ENCODE measurements at places on chromosomes 7 and 10.

DNA sequence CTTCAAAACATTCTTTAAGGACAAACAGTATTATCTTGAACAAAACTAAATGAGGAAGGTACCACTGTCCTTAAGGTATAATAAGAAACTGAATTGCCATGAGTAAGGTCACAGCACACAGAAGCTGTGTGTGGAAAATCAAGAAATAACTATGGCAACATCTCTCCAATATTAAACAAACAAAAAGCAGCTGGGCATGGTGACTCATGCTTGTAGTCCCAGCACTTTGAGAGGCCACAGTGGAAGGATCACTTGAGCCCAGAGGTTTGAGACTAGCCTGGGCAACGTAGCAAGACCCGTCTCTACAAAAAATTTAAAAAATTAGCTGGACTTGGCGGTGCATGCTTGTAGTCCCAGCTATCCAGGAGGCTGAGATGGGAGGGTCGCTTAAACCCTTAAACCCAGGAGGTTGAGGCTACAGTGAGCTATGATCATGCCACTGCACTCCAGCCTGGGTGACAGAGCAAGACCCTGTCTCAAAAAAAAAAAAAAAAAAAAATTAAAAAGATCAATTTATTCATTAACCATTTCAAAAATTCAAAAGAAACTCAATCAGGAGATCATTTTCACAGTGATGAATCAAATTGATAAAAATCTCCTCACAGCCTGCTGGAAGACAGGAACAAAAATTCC is 195.4 kb downstream of the SKIDA1 start:
- no peak for DNase-seq

DNA sequence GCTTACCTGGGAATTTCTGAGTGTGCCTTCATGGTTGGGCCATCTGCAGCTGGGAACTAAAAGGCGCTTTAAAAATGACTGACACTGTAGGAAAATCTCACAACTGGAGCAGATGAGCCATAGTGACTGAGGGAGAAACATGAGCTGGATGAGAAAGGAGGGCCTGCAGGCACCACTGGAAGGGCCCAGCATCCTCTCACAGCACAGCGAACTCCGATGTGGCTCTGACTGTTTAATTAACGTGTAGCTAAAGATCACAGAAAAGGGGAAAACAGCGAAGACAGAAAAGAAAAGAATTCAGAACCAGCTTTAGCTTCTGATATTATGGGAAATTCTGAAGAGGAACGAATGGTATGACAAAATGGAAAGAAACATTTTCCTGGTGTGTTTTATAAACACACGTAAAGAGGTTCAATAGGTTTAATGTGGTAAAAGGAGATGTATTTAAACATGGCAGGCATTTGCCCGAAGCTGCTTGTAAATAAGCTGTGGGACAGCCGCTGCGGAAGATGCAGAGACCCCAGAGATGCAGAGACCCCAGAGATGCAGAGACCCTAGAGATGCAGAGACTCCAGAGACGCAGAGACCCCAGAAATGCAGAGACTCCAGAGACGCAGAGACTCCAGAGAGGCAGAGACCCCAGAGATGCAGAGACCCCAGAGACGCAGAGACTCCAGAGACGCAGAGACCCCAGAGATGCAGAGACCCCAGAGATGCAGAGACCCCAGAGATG is 534.3 kb downstream of the PTPRN2 start:
- peak; percentile 97 for DNase-seq

DNA sequence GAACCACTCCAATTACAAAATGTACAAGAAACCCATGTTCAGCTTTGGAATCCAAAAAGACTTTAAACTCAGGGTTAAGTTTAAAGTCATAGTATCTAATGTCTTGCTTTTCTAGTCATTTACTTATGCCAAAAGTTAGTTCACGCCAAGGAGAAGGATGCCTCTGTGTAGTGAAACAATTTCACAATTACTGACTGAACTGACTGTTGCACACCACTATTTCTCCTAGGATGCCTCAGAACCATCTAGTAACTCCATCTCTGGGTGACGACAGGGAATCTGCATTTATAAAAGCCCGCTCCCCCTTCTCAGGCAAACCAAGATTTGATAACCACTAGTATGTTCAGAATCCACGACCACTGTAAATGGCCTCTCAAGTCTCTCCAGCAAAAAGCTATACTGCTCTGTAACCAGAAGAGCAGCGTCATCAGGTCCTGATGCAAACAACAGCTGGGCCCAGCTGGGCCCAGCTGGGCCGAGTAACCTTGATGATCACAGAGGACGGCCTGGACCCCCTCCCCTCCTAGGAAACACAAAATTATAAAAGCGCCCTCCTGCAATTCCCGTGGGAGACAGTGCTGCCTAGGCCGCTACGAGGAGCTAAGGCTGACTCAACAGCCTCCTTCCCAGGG is 680 bp upstream of the ADO start:
- DNase-seq = no peak

DNA sequence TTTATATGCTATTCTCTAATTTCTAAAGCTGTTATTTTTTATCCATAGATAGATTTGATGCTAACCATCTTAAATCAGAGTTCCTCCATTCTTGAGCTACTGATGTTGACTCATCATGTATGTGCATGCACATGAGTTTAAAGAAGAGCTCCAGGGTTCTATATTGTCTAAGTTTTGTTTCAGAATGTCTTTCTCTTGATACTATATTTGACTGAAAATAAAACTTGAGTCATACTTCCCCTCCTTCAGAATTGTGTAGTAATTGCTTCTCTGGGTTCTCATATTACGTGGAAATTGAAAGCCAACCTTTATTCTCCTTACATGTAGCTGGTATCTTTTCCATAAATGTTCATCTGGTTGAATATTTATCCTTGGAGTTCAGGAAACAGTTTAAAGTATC is 89.4 kb downstream of the LRRTM3 start:
- no peak for DNase-seq

DNA sequence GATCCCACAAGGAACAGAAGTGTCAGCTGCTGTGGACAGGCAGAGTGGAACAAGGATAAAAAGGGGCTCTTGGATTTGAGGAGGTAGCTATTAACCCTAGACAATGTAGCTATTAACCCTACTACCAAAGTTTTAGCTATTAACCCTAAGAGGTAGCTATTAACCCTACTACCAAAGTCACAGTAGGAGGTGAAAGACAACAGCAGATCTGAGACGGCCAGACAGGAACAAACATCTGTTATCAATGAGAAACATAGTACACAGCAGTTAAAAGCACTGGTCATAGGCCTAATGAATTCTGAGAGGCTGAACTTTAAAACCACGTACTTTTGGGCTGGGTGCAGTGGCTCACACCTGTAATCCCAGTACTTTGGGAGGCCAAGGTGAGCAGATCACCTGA is 11.9 kb downstream of the ERCC6 start:
- DNase-seq = no peak

DNA sequence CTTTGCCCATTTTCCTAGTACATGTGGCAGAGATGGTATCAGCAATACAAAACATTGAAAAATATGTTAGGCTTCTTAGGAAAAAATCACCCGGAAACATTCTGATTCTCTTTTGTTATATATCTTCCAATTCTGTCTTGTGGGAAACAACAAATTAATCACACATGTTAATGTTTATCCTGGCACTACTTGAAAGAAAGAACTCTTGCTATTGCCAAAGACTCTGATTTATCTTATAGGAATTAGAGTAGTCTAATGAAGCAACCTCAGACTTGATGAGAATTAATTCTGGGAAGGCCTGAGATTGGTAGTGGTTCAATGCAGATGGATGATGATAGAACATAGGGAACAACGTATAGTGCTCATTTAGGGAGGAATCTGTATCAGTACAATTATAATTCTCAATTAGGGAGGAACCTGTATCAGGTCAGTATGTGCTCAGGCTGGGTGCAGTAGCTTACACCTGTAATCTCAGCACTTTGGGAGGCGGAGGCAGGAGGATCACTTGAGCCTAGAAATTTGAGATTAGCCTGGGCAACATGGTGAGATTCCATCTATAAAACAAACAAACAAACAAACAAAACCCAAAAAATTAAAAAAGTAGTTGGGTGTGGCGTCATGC is 50.7 kb downstream of the TAS2R16 start:
- DNase-seq = no peak

GRCh38 chr10:129030996-129031843 is 435.8 kb upstream of the MGMT start:
- peak; percentile 28 for DNase-seq

- no peak for DNase-seq
These were observed 387.0 kb downstream of the GRID1 start for GRCh38 chr10:85979598-85979997.

GRCh38 chr7:130240240-130240639 is 26.4 kb upstream of the CPA2 start:
- DNase-seq = no peak

DNA sequence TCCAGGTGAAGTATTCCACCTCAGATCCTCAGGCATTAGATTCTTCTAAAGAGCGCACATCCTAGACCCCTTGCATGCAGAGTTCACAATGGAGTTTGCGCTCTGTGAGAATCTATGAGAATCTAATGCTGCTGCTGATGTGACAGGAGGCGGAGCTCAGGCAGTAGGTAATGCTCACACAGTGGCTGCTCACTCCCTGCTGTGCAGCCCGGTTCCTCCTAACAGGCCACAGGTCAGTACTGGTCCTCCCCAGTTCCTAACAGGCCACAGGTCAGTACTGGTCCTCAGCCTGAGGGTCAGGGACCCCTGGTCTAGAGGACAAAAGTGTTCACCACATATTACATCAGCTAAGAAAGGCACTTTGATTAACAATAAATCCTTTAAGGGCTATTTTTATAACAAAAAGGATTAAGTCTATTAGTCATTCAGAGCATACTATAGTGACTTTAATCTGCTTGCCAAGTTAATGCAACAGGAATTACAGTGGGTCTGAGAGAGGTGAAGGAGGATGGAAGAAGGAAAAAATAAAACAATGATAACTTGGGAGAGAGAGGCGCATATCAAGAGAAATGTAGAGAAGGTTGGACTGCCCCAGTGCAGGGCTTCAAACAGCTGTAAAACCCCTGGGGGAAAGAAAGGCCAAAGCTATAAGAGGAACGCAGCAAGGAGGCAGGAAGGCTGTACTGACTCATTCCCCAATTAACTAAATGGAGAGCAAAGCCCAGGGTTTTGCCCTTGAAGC is 49.2 kb downstream of the CUL2 start:
- no peak for DNase-seq

- DNase-seq = no peak
These were observed 40.6 kb upstream of the ADD3 start for GRCh38 chr10:109966961-109967738.

DNA sequence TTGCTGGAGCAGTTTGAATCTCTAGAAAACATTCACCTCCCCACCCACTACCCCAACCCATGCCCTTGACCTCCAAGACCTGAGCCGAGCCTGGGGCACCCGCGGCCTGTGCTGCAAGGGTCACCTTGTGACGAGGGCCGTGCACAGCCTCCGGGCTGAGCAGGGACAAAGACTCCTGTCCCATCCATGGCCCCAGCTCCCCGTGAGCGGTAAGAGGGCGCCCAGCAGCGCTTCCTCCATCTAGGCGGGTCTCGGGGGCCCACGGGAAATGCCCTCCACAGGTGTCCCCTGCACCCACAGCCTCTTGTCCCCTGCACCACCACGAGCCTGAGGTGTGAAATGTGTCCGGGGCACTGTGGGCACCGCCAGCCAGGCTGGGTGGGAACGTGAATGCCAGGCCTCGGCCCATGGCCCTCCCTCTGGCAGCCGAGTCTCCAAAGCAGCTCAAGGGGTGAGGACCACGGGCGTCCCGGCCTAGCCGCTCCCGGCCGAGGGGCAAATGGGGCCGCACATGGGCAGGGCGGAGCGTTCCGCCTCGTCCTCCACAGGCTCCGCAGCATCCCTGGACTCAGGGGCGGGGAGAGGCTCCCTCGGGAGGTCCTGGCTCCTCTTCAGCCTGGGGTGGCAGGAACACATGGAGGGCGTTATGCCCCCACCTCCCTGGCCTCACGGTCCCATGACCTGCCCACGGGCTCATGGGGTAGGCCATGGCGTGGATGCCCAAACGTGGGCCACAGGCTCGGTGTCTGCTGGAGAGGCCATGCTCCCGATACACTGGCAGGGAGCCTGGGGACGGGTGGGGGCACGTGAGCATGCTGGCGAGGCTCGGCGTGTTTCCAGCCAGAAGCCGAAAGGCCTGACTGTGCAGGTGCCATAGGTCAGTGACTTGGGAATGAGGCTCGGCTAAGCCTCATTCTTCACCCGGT is 21.1 kb downstream of the DPYSL4 start:
- no peak for DNase-seq

GRCh38 chr7:143323653-143324052 is 7.7 kb downstream of the CLCN1 start:
- DNase-seq = no peak

- DNase-seq = no peak
These were observed 110.8 kb downstream of the JAZF1 start for GRCh38 chr7:28069807-28070206.

- DNase-seq = no peak
These were observed 18.6 kb downstream of the FOXK1 start for GRCh38 chr7:4700577-4701235.

DNA sequence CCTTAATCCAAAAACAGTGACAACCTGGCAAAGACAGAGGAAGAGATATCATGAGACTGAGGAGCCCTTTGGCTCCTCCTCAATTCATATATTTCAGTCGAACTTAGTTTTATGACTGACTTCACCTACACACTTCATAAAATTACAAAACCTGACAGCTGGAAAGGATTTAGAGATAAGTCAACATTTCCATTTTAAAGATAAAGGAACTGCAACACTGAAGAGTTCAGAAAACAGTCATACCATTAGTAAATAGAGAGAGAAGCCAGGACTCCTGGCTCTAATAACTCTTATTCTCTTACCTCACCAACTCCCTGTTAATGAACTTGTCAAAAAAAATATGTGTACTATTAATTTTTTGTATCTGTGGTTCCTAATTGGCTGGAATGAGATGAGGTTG is 141.0 kb upstream of the COL1A2 start:
- DNase-seq = no peak

DNA sequence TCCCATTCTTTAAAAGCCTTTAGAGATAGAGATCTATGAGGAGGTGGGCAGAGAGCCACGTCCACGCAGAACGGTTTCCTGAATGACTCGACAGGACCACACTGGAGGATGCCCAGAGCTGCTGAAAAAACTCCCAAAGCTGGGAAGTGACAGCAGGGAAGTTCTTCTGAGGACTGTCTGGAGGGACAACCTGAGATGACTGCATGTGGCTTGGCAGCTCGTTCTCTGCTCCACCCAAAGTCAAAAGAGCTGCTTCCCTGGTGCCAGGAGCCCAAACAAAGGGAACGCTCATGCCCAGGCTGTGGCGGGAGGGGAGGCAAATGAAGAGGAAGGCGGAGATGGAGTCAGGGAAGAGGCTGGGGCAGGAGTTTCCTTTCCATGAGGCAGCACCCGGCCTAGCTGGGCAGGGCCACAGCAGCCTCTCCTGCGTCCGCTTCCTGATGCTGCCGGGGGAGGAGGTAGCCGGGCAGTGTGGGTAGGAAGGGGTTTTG is 95.4 kb downstream of the CCDC3 start:
- no peak for DNase-seq

Measured in NCI-H526 treated with DMSO at 0.1 percent for 48 hours (cell line).